ENCODE measurements at places on chromosomes 5 and 9. TPM values are rescaled to one million over a fixed set of nuclear protein-coding genes. Genes with fewer than 3 reads are reported as not detected.

- H3K27ac ChIP-seq: no peak overlapping the region
- no peak overlapping the region for H3K4me3 ChIP-seq
- DNase-seq: no peak
- H3K4me1 ChIP-seq: no peaks in the 10 kb centered on the region
- no peaks in the 10 kb centered on the region for H3K27me3 ChIP-seq
- H3K36me3 ChIP-seq: no peaks in the 10 kb centered on the region
Measured at GRCh38 chr9:94079236-94079635, 5.0 kb upstream of the PTPDC1 start.

The DBH gene
- not detected for total RNA-seq

DNA sequence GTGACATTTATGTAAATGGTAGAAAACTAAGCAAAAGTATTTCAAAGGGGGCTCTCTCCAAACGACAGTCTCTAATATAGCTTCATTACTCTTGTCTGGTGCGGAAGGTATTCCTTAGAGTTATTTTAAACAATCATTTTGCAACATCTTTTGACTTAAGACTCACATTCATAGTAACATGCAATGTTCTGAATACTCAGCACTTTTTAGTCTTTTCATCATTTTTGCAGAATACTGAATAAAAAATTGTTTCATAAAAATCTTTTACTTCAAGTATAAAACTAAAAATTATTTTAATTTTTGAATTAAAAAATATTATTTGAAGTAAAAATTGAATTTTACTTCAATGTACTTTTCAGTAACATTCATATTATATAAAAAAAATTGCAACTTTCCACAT is 321.1 kb downstream of the PLK2 start:
- no peaks in the 10 kb centered on the region for H3K36me3 ChIP-seq
- peaks cover 7% of the 10 kb centered on the region for H3K4me1 ChIP-seq
- H3K4me3 ChIP-seq: no peak overlapping the region
- H3K27me3 ChIP-seq: no peaks in the 10 kb centered on the region

The PAIP2 gene
- total RNA-seq: 156 TPM

DNA sequence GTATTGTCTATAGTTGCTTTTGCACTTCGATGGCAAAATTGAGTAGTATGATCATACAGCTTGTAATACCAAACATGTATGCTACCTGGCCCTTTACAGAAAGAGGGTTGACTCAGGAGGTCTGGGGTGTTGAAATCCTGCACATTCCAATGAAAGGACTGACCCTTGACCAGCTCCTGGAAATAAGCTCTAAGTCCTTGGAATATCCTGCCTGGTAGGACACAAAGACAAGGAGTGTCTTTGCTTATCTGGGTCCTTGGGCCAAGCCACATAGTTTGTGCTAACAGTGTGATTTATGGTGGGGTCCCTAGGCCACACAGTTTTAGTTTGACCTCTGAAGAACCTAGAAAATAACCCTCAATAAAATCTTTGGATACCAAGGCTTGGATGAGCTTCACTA is 89.3 kb upstream of the FTMT start:
- no peaks in the 10 kb centered on the region for H3K27me3 ChIP-seq
- no peak for DNase-seq
- no peaks in the 10 kb centered on the region for H3K4me1 ChIP-seq
- no peak overlapping the region for H3K27ac ChIP-seq
- H3K36me3 ChIP-seq: no peaks in the 10 kb centered on the region

GRCh38 chr5:153799466-153799865 is 239.2 kb downstream of the FAM114A2 start:
- DNase-seq: no peak
- H3K4me1 ChIP-seq: no peaks in the 10 kb centered on the region
- no peaks in the 10 kb centered on the region for H3K36me3 ChIP-seq
- H3K4me3 ChIP-seq: no peak overlapping the region

- H3K27me3 ChIP-seq: no peaks in the 10 kb centered on the region
- DNase-seq: no peak
- H3K4me3 ChIP-seq: no peak overlapping the region
- H3K4me1 ChIP-seq: no peaks in the 10 kb centered on the region
- H3K36me3 ChIP-seq: no peaks in the 10 kb centered on the region
- H3K27ac ChIP-seq: no peak overlapping the region
Measured at GRCh38 chr5:56494300-56494731, 261.2 kb upstream of the ANKRD55 start.

The TTLL11 gene
- 5.9 TPM for total RNA-seq

The TRIM7 gene
- 4.1 TPM for total RNA-seq

DNA sequence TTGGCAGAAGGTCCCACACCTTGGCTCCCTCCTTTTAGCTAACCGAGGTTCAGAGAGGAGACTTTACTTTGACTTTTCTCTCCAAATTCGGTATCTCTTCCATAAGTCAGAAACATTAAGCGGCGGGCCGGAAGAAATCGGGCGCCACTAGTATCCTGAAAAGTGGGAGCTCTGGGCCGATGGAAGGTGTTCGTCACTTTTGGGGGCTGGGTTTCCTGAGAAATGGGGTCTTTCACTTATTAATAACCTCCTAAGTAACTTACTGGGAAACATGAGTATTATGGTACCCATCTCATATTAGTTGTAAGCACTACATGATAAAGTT is 716 bp downstream of the STX17 start:
- H3K27ac ChIP-seq: peak overlapping the region; percentile 98
- H3K4me3 ChIP-seq: peak overlapping the region; percentile 91
- H3K4me1 ChIP-seq: peaks cover 15% of the 10 kb centered on the region

GRCh38 chr9:36985769-36986467 is 48.1 kb downstream of the PAX5 start:
- no peaks in the 10 kb centered on the region for H3K36me3 ChIP-seq
- peaks cover 11% of the 10 kb centered on the region for H3K4me1 ChIP-seq
- H3K27me3 ChIP-seq: peaks cover 17% of the 10 kb centered on the region
- H3K27ac ChIP-seq: no peak overlapping the region
- H3K4me3 ChIP-seq: peak overlapping the region; percentile 28
- DNase-seq: no peak

GRCh38 chr5:33433303-33434240 is 7.2 kb upstream of the TARS1 start:
- H3K4me1 ChIP-seq: no peaks in the 10 kb centered on the region
- H3K27ac ChIP-seq: no peak overlapping the region
- H3K27me3 ChIP-seq: no peaks in the 10 kb centered on the region
- no peak overlapping the region for H3K4me3 ChIP-seq
- no peaks in the 10 kb centered on the region for H3K36me3 ChIP-seq
- DNase-seq: no peak

The ZBTB26 gene
- total RNA-seq: 4.1 TPM

The CCDC192 gene
- total RNA-seq: not detected

- H3K4me3 ChIP-seq: no peak overlapping the region
- H3K27me3 ChIP-seq: no peaks in the 10 kb centered on the region
- H3K27ac ChIP-seq: no peak overlapping the region
Measured at GRCh38 chr5:157603333-157604190, 28.0 kb upstream of the ADAM19 start.

DNA sequence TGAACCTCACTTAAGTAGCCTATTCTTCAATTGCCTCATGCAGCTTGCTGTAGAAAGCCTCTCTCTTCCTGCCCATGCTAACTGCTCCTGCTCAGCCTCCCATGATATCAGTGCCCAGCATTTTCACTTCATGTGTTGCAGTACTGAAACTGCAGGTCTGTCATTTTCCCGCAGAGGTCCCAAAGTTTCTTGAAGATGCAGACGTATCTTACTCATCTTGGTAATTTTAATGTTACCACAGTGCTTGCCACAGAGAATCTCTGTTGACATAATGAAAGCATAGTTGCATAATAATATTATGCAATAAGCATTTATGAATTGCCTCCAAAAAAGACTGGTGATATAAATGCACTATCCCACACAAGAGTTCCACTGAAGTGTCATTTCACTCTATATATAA is 561.1 kb upstream of the DAP start:
- H3K4me1 ChIP-seq: no peaks in the 10 kb centered on the region
- H3K36me3 ChIP-seq: no peaks in the 10 kb centered on the region
- no peak for DNase-seq
- H3K27ac ChIP-seq: no peak overlapping the region

The C5orf52 gene
- not detected for total RNA-seq

- H3K4me3 ChIP-seq: no peak overlapping the region
- DNase-seq: no peak
- H3K27ac ChIP-seq: no peak overlapping the region
- H3K36me3 ChIP-seq: no peaks in the 10 kb centered on the region
Measured at GRCh38 chr5:83340511-83340918, 131.0 kb upstream of the VCAN start.

GRCh38 chr5:135700731-135701130 is 121.9 kb upstream of the CXCL14 start:
- DNase-seq: peak; percentile 50
- no peaks in the 10 kb centered on the region for H3K4me1 ChIP-seq
- H3K27ac ChIP-seq: no peak overlapping the region
- no peak overlapping the region for H3K4me3 ChIP-seq
- H3K27me3 ChIP-seq: no peaks in the 10 kb centered on the region

The ANKRD55 gene
- total RNA-seq: not detected

DNA sequence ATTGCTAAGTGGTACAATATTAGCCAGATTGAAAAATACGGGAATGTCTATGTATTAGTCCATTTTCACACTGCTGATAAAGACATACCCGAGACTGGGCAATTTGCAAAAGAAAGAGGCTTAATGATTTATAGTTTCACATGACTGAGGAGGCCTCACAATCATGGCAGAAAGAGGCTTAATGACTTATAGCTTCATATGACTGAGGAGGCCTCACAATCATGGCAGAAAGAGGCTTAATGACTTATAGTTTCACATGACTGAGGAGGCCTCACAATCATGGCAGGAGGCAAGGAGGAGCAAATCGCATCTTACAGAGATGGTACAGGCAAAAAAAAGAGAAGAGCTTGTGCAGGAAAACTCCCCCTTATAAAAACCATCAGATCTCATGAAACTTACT is 32.3 kb upstream of the OLFM1 start:
- H3K4me3 ChIP-seq: no peak overlapping the region
- no peaks in the 10 kb centered on the region for H3K27me3 ChIP-seq
- H3K27ac ChIP-seq: no peak overlapping the region
- no peaks in the 10 kb centered on the region for H3K4me1 ChIP-seq
- DNase-seq: no peak

- no peak overlapping the region for H3K4me3 ChIP-seq
- no peaks in the 10 kb centered on the region for H3K27me3 ChIP-seq
- no peaks in the 10 kb centered on the region for H3K36me3 ChIP-seq
- no peaks in the 10 kb centered on the region for H3K4me1 ChIP-seq
Measured at GRCh38 chr5:123278284-123278683, 144.9 kb downstream of the CEP120 start.

The ALDH1A1 gene
- total RNA-seq: 24.0 TPM

GRCh38 chr5:181204113-181204825 is 727 bp downstream of the TRIM7 start:
- H3K27ac ChIP-seq: peak overlapping the region; percentile 88
- no peak for DNase-seq
- no peaks in the 10 kb centered on the region for H3K36me3 ChIP-seq
- H3K4me3 ChIP-seq: peak overlapping the region; percentile 76

DNA sequence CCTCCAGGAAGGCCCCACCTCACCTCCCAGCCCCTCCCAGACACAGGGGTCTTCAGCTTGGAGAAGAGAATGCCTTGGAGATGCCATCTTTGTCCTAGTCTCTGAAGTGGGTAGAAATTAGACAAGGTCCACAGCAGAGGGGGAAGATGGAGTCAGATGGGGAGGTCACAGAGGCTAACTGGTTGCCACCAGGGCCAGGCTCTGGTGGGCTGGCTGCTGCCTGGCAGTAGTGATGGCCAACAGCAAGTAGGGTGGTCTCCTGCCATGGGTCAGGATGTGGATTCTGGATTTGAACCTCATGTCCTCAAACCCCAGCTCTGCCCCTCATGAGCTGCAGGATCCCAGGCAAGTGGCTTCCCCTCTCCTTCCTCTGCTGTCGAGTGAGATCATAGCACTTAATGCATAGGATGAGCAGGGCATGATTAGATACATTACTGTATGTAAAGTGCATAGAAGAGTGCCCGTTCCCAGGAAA is 38.7 kb upstream of the NEK6 start:
- H3K27me3 ChIP-seq: no peaks in the 10 kb centered on the region
- H3K27ac ChIP-seq: peak overlapping the region; percentile 17
- no peak overlapping the region for H3K4me3 ChIP-seq
- no peaks in the 10 kb centered on the region for H3K36me3 ChIP-seq
- H3K4me1 ChIP-seq: no peaks in the 10 kb centered on the region
- DNase-seq: no peak

- no peak overlapping the region for H3K4me3 ChIP-seq
- no peaks in the 10 kb centered on the region for H3K4me1 ChIP-seq
- DNase-seq: no peak
- H3K27ac ChIP-seq: no peak overlapping the region
Measured at GRCh38 chr5:122237906-122238305, 74.1 kb upstream of the SNCAIP start.

DNA sequence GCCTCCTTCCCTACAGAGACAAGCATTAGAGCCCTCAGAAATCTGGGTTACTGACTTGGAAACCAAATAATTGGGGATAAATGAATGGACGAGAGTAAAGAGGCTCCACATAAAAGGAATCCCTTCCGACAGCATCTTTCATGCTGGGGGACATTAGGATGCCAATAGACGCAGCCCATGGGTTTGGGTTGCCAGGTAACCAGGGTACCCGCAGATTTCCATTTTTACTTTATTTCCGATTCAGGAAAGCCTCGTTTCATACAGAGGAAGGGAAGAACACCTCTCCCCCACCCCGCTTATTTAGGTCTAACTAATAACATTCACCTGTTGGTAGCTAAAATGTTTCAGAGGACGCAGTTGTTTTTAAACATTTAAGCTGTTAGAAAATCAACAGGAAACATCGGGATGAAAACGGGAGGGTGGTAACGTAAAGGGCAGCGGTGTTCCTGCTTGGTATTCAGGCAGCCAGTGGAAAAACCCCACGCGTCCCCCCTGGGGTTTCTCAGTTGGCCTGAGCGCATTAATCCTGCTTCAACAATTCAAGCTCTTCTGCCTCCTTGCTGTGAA is 179.5 kb downstream of the YTHDC2 start:
- no peaks in the 10 kb centered on the region for H3K27me3 ChIP-seq
- no peaks in the 10 kb centered on the region for H3K4me1 ChIP-seq
- no peaks in the 10 kb centered on the region for H3K36me3 ChIP-seq
- no peak for DNase-seq
- no peak overlapping the region for H3K27ac ChIP-seq

The PFN3 gene
- not detected for total RNA-seq

The GRIA1 gene
- total RNA-seq: 1.2 TPM

The IFNA13 gene
- total RNA-seq: not detected

DNA sequence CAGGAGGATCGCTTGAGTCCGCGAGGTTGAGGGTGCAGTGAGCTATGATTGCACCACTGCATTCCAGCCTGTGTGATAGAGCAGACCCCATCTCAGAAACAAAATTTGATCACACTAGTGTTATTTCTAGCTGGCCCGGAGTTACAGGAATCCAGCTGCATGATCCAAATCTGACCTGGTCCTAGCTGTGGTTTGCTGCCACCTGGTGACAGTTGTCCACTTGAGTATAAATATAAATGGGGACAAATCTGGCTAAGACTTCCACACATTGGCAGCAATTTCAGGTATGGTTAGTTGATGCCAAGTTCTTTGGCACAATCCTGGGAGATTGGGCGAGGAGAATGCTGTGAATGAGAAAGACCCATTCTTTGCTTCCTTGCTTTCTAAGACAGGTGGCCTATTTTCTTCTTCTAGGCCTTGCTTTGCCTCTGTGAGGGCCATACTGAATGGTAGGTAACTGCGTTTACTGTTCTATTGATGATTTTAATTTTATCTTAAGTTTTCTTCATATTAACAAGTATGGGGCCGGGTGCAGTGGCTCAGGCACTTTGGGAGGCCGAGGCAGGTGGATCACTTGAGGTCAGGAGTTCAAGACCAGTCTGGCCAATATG is 35.4 kb downstream of the UBE2R2 start:
- H3K27me3 ChIP-seq: no peaks in the 10 kb centered on the region
- no peak overlapping the region for H3K27ac ChIP-seq
- H3K36me3 ChIP-seq: no peaks in the 10 kb centered on the region
- H3K4me3 ChIP-seq: no peak overlapping the region
- H3K4me1 ChIP-seq: peaks cover 51% of the 10 kb centered on the region
- DNase-seq: peak; percentile 82

The CLIC3 gene
- total RNA-seq: 6.5 TPM

GRCh38 chr5:158658446-158659230 is 441.1 kb downstream of the EBF1 start:
- H3K27me3 ChIP-seq: no peaks in the 10 kb centered on the region
- no peak for DNase-seq
